Myocyte (in vitro differentiated cells): ENCODE measurements at places on chromosomes 5 and 9.
A peak's percentile ranks its signal among the peaks of the same experiment; 100 is the strongest.

- peak; percentile 55 for DNase-seq
Measured at GRCh38 chr9:73152543-73152844, 829 bp downstream of the ANXA1 start.

DNA sequence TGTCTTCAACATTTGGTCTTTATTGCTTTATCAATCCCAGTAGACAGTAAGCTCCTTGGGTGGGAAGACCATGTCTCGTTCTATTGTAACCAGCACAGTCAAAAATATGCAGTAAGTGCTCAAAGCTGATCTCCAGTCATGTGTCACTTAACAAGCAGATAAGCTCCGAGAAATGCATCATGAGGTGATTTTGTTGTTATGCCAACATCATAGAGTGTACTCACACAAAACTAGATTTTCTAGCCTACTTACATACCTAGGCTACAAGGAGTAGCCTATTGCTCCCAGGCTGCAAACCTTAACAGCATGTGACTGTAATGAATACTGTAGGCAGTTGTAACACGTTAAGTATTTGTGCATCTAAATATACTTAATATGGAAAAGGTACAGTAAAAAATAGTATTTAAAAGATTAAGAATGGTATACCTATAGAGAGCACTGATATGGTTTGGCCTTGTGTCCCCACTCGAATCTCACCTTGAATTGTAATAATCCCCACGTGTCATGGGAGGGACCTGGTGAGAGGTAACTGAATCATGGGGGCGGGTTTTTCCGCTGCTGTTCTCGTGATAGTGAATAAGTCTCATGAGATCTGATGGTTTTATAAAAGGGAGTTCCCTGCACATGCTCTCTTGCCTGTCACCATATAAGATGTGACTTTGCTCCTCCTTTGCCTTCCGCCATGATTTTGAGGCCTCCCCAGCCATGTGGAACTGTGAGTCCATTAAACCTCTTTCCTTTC is 39.8 kb upstream of the PCSK5 start:
- no peak for DNase-seq

DNA sequence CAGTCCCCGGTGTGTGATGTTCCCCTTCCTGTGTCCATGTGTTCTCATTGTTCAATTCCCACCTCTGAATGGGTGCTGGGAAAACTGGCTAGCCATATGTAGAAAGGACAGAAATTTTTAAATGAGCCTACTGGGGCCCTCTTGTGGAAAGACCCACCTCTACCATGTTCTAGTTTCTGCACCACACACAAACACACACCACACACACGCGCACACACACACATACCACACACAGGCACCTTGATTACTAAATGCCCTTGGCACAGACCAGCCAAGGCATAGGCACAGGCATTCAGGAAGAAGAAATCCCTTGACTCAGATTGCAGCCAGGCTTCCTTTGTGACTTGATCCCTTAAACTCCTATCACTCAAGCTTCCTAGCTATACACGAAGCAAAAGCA is 60.5 kb downstream of the SIL1 start:
- DNase-seq = peak; percentile 24

GRCh38 chr9:37999588-38000189 is 69.3 kb downstream of the SHB start:
- no peak for DNase-seq

DNA sequence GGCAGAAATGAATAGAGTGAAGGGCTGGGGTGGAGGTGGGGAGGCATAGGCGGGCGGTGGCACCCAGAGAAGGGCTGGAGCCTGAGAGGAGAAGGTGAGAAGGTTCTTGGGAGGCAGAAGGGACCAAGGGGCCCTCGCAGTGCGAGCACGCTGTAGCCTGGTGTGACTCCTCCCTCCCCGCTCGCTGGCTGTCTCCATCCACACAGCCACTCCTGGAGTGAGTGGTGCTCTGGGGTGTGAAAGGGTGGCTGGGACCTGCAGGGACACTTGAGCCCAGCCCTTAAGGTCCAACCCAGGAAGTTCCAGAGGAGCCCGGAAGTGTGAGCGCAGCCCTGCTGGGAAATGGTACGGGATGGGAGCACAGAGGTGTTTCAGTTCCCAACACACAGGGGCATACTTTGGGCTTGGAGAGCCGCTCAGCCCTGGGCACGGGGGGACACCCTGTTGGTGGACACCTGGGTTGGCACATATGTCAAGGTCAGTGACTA is 9.3 kb upstream of the SCGB3A1 start:
- DNase-seq = no peak

- DNase-seq = peak; percentile 92
Measured at GRCh38 chr9:134641173-134641989, at the start of gene COL5A1. Gene COL5A1 (plus strand): TSS chr9:134641803. CDS start chr9:134642188, 385 bp downstream.

DNA sequence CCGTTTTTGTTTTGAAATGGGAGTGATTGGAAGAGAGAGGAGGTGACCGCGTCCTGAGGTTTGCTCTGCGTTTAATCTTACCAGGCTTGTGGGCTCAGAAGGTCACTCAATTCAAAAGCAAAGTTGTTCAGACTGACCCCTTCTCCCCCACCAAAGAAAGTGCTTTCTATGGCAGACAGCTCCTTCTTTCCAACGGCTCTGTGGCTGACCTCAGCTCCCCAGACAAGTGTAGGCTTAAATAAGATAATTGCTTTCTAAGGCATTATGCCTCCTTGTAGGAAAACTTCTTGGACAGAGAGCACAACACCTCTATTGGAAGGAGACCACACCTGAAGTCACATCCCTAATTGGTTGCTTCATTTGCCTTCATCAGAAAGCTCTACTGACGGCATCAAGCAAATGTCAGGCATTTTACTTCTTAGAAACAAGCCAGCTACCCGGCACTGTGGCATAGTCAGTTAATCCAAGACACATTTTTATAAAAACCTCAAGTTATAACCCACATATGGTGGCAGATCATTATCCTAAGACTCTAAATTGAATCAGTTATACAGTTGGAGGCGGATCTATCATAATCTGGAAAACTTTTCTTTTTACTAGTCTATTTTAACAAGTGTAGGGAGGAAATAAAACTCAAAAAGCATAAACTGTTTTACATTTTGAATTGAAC is 94.9 kb downstream of the TMEM174 start:
- DNase-seq = no peak

DNA sequence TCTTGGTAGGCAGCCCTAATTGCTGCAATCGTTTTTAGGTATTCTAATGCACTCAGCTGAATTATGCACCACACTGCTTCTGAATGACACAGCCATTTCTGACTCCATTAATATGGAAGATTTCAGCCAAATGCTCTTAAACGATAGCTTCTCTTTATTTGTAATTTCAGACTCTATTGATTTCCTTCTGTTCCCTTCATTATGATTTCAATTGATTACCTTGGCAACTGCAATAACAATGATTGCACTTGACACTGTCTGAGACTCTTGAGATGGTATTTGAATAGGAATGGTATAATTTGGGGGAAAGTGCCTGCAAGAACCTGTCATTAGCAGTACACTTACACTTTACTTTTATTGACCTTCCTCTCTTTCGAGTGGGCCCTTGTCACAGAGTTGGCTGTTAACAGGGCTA is 296.1 kb upstream of the DMAC1 start:
- no peak for DNase-seq

DNA sequence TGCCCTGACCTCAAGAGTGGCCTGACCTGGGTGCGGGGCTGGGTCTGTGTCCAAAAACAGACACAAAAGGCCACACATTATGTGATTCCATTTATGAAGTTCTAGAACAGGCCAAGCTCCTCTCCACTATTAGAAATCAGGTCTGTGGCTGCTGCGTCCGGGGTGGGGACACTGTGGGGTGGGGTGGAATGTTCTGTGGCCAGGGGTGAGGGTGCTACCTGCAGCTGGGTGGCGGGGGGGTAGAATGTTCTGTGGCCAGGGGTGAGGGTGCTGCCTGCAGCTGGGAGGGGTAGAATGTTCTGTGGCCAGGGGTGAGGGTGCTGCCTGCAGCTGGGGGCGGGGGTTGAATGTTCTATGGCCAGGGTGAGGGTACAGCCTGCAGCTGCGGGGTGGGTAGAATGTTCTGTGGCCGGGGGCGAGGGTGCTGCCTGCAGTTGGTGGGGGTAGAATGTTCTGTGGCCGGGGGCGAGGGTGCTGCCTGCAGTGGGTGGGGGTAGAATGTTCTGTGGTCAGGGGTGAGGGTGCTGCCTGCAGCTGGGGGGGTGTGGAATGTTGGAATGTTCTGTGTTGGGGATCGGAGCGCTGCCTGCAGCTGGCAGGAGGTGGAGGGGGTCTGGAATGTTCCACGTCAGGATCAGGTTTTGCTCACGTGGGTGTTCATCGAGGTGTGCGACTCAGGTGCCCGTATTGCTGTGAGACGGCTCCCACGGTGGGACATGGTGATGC is 8.3 kb downstream of the LCN12 start:
- DNase-seq = peak; percentile 39

DNA sequence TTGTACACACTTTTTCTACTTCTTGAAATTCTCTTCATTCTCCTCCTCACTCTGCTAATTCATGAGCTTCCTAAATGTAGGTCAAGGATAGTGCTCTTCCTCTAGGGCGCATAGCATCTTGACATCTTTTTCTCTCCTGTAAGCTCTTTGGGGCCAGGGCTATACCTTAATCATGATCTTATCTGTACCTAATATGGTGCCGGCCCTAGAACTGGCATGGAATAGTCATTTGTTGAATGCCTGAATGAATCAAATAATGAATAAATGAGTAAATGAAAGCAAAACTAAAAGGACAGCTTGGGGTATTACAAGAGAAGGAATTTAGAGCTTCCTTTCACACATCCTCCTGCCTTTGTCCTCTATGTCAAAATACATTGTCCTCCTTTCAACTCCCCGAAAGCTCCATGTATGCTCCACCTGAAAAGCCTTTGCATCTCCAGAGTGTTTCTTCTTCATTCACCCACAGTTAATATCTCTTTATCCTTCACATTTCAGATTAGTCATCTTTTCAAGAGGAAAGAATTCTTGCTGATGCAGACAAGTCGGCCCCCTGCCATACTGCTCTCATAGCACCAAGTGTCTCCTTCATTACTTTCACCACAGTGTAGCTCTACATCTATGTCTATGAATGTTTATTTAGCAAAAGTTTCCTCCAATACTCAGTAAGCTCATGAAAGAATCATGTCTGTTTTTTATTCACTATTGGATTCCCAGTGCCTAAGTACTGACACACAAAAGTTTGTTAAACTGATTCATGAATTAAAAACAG is 16.4 kb upstream of the PPP2R2B start:
- no peak for DNase-seq

DNA sequence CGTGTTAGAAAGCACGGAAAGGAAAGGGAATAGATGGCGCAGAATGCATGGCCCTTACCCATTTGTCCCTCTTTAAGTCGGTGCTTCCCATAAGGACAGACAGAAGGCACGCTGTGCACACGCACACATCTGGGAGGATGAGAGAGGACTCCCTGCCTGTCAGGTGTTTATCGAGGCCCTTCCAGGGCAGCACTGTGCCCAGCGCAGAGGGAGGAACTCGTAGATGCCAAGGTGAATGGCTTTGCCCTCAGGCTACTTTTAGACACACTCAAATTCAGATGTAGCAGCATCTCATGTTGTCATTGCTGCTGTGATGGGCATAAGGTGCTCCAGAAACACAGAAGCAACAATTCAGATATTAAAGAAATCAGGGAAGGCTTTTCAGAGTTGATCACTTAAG is 70.2 kb upstream of the CTSL start:
- DNase-seq = no peak

DNA sequence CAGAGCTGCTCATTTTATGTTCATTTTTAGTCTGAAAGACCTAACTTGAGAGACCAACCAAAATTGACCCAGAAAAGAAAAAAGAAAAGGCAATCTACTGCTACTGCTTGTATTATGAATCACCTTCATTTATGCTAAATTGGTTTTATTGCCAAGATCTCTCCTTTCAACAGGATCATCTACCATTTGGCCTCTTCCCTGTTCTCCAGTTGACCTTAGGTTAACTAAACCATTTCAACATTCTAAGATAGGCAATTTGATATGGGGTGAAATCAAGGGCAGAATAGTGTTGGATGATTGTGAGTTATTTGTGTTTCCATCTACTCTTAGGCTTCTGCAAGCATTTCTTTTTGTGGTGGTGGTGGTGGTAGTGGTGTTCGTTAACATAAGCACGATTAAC is 48.3 kb upstream of the POU4F3 start:
- DNase-seq = peak; percentile 12
